CD4-positive, alpha-beta T cell treated with Interleukin-6 at 100 ng/mL for 8 hours (primary cell): ENCODE measurements at places on chromosomes 3 and 15.

GRCh38 chr3:55292360-55292759 lies 194.7 kb downstream of the WNT5A start:
- DNase-seq: no peak

DNA sequence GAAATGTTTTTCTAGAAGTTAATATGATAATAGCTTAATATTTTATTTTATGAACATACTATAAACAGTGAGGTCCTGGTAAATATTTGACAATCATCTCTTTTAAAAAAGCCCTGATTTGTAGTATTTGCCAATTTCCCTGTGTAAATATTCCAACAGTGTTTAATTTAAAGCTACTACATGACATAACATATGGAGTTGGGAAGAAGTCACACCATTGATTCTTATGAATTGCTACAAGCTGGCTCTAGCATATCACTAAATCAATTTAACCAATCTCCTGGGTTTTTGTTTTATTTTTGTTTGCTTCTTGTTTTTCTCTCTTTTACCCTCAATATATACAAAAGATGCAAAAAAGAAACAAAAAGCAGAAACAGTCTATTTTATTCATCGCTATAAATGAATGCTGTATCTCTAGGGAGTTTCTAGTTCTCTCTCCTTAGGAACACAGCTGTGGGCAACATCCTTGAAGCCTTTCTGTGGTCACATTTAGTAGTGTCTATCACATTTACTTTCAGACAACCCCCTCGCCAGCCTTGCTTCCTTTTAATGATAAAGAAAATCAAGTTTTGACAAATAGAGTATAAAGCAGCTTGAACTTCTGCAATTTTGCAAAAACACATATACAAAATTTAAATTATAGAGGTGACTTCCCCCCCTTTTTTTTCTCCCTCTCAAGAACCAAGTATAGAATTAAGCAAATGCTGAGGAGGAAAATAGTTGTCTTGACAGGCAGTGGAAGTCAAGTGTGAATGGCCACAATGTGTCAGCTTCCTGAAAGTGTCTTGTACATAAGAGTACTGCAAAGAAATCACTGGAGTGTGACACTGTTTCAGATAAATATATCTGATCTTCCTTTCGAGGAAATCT lies 21.4 kb downstream of the CCR1 start:
- DNase-seq: no peak

- no peak for DNase-seq
Measured at GRCh38 chr15:43941555-43941954, 114.8 kb downstream of the WDR76 start.

DNA sequence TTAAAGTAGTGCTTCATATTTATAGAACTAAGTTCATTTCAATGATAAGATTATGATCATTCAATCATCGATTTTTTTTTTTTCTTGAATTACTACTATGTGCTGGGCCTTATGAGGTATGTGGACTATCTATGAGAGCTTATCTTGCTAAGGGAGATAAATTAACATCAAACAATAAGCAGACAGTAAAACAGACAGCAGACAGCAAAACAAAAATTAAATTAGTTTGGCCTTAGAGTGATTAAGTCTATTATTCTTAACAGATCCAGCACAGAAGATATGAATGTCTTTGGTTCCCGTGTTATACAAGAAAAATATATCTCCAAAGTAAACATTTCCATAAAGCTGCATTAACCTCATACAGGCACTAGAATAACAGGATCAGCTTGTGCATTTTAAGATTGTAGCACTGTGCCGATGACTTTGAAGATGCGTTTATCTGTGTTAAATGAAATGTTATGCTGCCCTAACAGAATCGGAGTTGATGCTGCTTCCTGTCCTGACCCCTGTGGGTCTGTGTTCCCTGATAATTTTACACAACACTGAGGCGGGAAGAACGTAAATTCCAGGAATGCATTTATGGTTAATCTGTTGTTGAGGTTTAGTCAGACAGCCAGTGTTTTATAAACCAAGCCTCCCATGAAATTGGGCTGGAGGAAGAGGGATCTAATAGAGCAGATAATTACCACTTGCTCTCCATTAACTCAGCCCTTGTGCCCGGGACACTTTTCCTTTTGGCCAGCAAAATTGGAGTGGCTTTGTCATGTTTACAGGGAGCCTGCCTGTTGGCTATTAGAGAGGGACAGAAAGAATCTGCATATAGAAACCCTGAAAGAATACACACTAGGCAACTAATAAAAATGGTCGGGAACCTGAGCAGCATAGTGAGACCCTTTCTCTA lies 80.8 kb downstream of the GHSR start:
- no peak for DNase-seq

DNA sequence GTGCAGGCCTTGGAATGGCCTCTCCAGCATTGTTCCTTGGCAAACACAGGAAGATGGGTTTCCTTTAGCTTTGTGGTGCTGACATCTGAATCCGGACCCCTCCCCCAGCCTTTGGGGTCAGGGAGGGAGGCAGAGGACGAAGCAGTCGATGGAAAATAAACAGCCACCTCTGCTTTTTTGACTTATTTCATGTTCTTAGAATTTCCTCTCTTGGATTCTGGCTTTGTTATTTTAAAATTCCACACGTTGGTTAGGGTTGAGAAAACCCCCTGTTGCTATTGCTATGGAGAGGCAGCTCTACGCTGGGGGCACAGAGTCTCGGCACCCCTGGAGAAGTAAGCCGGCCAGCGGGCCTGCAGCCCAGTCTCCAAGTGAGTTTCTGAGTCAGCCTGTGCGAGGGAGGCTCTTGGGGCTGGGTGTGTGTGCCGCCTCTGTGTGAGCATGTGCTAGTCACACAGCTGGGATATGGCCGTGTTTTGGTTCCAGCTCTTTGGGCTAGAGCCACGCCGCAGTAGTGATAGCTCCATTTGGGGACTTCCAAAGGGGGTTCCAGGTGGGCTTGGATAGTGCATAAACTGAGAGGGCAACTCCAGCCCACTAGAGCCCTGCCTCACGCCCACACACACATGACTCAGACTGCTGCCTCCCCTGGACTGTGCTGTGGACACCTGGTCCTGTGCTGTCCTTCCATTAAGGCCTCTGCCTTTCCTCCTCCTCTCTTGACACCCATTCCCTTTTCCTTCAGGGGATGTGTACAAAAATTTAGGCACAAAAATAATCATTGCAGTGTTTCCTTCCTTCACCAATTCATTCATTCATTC lies 58.8 kb downstream of the AMOTL2 start:
- DNase-seq: no peak
